ENCODE measurements at places on chromosomes 6 and 20.

DNA sequence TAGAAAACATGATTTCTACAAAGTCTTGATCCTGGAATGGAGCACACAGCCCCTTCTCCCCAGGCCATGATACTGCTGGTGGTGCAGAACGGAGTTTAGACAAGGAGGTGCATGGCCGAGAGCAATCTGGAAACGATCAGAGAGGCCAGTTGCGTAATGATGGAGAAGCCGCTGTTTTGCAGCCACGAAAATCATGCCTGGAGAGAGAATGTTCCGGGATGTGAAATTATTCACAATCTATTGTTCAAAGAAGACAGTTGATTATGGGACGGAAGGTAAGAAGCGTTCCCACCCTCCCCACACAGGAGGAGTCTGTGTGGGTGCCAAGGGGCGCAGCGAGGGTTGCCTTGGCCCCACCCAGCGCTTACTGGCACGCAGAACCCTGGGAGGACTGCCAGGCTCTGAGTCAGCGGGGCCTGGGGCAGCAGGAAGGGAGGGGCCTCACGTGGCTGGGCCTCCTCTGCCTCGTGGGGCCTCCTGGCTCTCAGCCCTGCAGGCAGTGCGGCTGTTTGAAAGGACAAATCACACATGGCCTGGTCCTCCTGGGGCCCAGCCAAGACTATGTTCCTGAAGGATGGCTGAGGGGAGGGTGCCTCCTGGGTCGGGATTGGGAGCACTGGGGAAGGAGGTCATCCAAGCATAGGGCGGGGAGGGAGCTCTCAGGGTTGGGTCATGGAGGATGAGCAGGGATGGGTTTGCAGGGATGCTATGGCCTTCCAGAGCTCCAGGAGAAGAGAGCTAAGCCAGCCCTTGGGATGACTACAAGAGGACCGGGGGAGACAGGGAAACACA, 8.7 kb upstream of the AP5S1 start:
- DNase-seq: peak; percentile 99

- no peak for DNase-seq
Measured at GRCh38 chr6:360349-360748, 31.2 kb upstream of the IRF4 start.

DNA sequence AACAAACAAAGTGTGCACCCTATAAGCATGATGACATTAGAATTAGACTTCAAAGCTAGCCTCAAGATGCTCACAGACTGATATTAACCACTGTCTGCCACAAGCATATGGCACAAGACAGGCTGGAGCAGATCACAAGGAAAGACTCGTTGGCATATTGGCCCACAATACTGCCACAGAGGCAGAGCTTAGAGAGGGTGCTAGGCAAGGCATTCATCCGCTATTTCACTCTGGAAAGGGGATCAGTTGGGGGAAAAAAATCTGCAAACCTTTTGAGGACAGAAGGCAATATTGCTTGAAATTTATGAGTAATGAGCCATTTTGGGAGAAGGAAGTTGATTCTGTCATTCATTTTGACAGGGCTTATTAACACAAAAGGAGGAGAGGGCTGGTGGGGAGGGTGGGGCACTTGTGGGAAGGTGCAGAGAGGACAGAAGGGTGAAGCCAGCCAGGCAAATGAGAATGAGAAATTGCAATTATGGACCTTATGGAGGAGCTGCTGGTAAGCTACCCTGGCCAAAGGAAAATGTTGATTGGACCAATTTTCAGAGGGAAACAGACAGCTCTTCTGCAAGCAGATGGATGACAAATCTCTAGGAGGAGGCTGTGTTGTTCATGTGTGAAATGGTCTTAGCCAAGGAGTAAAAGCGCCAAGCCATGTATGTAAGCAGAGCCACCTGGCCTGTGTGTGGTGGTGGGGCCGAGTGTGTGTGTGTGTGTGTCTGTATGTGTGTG, 187.7 kb downstream of the GMPR start:
- DNase-seq: no peak

DNA sequence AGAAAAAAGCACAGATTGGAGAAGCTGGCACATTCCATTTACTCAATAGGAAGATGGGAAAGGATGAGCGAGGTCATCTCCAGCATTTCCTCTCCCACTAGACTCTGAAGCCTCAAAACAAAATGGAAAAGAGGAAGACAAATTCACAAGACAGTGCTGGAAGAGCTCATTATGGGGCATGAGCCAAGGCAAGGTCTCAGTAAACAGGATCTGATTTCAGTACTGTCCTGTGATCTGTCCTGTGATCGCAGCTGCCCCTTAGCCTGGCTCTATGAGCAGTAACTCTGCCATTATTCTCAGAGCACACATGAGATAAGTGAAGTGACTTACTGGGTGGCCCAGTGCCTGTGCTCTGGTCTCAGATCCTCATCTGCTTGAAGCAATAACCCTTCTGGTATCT, 68.1 kb upstream of the SLC4A11 start:
- no peak for DNase-seq

DNA sequence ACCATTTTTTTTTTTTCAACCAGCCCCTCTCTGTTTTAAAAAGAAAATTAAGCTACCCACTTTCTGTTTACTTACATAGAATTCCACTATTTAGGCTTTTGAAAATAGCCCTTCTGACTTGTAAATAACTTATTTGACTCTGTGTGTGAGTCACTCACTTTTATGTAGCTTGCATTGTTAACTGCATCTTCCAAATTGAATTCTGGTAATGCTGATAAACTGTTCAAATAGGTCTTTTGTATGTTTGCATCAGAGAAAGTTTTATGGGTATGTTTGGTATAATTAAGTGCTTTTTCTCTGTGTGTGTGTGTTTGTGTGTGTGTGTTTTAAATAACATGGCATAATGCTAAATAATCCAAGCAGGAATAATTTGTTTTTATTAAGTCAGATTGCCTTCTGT, 360.1 kb downstream of the PLCB1 start:
- no peak for DNase-seq

DNA sequence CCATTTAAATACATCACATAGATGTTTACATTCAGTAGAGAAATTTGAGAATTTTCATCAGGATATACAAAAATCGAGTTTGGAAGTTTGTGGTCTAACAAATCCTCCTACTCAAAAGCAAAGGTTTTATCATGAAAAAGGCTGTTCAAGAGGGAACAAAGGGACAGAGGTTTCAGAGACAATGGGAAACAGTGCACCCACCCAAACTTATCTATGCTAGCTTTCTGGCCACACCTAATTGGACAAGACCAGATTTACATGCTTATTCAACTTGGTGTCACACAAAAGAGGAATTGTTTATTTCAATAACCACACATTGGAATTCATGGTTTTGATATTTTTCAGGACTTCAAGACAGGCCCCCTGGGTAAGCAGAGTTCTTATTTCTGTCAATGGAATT, 28.4 kb upstream of the RSPO3 start:
- DNase-seq: no peak

GRCh38 chr6:132412656-132413498, 11.6 kb upstream of the MOXD1 start:
- DNase-seq: no peak

DNA sequence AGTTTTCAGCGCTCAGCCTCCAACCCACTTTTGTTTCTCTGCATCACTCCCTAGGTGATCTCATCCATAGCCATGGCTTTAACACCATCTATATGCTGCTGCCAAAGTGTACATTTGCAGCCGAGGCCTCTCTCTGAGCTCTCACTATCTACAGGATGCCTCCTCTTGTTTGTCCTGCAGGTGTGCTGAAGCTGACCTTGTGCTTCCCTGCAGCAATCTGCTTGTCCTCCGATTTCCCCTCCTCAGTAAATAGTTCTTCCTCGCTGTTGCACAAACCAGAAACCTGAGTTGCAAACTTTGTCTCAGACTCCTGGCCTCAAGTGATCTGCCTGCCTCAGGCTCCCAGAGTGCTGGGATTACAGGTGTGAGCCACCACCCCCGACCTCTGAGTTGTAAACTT, 3.7 kb upstream of the TXNDC5 start:
- no peak for DNase-seq

DNA sequence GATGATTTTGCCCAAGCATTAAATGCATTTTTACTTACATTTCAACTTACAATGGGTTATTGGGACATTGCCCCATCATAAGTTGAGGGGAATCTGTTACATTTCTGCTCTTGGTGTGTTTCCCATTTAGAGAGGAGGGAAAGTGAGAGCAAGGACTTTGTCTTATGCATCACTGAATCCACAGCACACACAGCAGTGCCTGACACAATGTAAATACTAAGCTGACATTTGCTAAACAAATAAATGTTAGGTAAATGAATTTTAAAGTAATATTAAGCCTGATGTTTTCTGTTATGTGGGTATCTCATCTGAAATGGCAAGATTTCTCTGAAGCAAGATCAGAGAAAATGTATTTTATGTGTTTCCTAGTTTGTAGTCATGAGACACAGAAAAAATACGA, 143.6 kb upstream of the STXBP5 start:
- DNase-seq: no peak

- DNase-seq: no peak
Measured at GRCh38 chr20:37327748-37328147, 18.2 kb upstream of the SRC start.

DNA sequence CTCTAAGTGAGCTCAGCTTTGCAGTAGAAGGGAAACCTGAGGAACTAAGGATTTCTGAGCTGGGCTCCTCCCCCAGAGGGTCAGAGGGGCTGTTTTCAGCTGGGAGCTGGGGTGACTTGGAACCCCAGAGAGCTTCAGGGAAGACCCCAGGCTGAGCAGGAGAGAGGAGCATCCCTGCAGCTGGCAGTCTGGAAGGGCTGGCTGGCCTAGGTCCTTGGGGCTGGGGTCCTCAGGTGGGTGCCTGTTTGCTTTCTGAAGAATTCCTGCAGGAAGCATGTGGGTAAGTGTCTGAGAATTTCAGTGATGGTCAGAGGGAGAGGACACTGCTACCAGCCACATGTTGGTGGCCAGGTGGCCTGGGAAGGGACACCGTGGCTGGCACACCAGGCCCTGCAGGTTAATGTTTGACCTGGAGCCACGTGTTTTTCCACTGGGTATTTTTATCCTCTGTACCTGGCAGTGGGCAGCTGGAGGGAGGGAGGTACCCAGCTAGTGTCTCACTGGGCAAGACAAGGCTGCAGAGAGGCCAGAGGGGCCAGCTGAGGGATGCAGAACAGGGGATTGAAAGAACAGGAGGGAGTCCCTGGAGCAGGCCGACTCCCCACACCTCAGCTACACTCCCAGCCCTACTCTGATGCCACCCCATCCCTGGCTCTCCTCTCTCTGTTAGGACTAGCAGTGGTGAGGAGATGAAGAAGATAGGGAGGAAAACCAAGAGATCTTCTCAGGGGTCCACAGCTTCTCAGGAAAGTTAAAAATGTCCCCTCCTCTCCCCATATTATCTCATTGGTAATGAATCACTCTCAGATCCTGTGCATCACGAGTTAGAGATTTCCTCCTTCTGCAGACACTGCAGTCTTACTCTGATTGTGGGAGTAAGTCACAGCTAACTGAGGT, 143.6 kb downstream of the VEGFA start:
- peak; percentile 48 for DNase-seq

GRCh38 chr6:40443842-40444241, 143.3 kb downstream of the LRFN2 start:
- no peak for DNase-seq

DNA sequence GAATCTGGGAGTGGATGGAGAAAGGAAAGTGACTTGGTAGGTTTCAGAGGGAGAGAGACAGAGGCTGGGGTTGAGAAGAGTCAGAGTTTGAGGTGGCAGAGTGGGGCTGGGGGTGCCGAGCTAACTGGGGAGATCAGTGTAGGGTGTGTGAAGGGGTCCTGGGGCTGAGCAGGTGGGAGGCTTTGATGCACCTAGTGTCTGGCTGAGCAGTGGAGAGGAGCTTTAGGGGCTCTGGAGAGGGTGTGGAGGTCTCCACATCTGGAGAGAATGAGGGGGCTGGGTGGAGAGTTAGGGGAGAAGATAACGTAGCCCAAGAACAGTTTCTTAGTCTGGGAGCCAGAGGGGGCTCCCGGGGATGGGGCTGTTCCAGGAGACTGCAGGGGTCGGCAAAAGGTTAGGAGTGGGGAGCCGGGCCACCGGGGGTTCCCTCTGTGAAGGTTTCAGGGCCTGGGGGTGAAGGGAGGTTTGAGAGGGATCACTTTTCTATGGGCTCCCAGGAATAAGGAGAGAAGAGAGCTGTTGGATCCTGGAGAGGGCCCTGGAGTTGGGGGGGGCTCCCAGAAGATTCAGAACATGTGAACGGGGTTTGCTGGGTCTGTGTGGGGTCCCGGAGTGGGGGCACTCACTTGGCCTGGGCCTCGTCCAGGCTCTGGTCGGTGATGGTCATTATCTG, 797 bp downstream of the PBX2 start:
- DNase-seq: no peak

DNA sequence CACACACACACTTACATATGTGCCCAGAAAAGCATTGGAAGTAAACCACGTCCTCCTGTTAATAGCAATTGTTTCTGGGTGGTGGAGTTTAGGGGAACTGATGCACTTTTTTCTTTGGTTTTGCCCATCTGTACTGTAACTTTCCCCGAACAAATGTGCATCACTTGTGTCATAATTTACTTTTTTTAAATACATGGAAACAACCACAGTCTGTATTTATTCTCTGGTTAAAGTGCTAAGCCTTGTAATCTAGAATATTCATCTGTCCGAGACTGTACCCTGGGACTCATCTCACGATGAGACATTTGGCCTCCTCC, 61.5 kb upstream of the CD93 start:
- DNase-seq: no peak

- DNase-seq: no peak
Measured at GRCh38 chr20:12535316-12535715, 473.5 kb upstream of the SPTLC3 start.

DNA sequence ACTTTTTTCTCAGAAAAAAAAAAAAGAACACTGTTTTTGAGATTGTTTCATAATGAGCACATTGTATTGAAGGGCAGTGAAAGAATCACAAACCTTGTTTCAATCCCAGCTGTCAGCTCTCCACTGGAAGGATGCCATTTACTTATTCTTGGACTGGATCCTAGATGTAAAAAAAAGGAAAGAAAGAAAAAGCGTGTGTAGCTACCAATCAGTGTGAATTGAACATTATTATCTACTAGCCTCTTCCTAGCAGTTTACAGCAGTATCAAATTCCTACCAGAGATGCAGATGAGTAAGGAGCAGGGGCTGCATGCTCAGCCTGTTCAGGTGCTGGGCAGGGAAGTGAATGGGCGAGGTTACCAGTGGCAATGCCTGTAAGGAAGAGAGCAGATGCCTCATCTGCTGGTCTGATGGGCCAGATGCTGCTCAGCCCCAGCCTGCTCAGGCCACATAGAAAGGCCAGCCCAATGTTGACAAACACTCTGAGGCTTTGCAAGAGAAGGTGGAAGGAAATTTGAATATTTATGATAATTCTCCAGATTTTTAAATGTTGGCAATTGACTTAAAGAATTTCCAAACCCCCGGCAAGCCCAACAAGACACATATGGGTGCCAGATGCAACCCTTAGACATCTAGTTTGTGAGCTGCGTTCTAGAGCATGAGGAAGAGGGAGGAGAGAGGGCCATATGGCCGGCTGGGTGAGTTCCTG, 189.5 kb downstream of the IBTK start:
- DNase-seq: no peak

All from large intestine (tissue), 12 donors.